ENCODE measurements at places on chromosomes 5 and 9.

GRCh38 chr9:86942281-86943200 is 4.8 kb downstream of the GAS1 start:
- no peak for DNase-seq

DNA sequence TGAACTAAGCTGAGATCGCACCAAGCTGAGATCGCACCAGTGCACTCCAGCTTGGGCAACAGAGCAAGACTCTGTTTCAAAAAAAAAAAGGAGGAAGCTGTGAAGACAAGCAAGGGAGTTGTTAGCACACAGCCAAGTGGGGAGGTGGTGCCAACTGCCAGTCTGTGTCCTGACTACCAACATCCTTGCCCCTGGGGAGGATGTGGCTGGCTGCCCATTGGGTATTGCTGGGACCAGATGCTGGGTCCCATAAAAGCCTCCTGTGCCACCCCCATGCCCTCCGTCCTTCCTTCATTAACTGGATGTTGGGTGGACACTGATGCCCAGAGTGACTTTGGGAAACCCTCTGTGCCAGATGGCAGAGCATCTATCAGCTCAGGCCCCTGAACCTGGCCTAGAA is 157.1 kb upstream of the COL5A1 start:
- DNase-seq = no peak

GRCh38 chr5:142959683-142960657 is 189.8 kb downstream of the ARHGAP26 start:
- no peak for DNase-seq

- peak; percentile 73 for DNase-seq
Measured at GRCh38 chr9:125361837-125362531, 100.4 kb downstream of the GAPVD1 start.

DNA sequence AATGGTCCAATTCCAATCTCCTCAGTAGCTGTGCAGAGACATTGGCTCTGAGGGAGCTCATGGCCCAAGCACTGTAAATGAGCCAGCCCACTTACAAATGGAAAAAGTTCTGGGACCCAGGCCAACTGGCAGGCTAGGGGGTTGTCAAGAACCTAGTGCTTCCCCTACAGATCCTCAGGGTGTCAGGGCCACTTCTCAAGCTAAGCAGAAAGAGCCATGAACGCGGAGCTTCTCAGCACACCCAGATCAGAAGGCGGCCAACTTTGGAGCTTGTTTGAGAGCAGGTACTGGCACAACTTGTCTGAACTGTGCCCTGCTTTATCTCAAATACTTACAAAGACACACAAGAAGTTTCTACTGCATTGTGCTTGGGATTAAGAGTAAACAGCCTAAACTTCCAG is 17.5 kb downstream of the TLE1 start:
- no peak for DNase-seq

DNA sequence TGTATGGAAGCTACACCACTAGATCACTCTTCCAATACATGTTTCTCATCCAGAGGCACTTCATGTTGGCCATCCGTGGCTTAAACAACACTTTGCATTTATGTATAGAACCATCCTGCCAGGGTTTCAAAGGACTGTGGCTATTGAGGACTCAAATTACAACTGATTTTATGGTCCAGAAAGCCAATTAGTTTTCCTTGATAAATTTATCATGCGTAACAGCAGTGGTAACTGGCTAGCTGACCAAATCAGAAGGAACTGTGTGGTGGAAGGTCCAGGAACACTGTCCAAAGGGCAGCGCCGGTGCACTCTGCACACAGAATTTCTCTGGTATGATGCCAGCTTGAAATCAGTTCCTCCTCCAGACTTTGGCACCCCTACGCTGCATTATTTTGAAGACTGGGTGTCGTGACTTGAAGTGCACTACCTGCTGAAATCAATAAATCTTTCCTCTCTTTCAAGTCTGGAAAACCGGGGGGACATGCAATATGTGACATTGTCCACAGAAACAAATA is 69.3 kb upstream of the TMEM252 start:
- DNase-seq = no peak

DNA sequence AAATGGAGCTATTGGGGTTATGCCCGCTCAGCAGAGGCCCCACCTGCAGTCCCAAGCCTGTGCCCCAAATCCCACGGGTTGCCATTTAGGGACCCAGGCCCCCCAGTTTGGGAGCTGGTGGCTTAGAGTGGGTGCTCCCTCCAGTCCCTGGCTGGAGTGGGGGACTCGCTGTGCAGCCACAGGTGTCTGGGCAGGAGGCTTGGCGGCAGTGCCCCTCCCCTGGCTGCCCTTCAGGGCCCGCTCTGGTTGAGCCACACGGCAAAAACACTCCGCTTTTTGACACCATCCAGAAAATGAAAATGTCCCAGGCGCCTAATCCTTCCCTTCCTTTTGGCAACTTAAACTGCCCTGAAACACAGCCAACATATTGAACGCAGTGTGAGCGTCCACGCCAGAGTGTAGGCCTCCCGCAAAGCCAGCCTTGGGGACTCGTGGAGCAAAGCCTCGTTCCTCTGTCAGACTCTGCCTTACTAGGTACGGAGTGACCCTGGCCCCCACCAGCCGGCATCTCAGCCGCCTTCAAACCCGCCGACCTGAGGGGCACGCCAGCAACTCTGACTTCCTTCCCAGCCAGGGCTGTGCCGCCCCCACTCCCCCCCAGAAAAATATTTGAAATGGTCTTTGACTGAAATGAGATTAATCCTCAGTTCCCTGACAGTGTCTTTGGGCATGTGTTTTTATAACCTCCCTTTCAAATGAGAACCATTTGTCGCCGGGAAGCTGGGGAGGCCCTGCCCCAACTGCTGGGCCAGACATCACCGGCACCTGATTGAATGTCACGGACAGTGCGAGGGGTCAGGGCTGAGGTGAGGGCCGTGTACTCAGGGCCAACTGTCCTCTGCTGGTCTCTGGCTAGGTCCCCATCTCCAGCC is 98.5 kb upstream of the LMX1B start:
- no peak for DNase-seq

- no peak for DNase-seq
Measured at GRCh38 chr5:142104491-142104890, 4.1 kb upstream of the NDFIP1 start.

GRCh38 chr5:55037890-55038289 is 13.8 kb downstream of the GZMK start:
- DNase-seq = no peak

DNA sequence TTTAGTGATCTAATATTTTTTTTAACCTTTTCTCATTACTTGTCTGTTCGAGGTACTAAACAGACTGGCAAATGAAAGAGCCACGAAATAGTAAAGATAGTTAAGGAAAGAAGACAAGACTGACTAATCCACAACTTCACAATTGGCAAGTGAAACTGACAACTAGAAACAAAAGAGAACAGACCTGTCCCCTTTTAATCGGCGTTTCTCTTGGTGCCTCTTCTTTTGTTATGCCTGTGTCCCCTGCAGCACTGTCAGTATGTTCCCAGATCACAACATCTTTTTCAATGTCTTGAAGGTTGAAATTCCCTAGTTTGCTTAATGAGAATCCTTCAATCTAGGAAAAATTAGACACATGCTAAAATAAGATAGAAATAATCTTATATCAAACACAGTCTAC is 26.1 kb downstream of the TUT7 start:
- no peak for DNase-seq

DNA sequence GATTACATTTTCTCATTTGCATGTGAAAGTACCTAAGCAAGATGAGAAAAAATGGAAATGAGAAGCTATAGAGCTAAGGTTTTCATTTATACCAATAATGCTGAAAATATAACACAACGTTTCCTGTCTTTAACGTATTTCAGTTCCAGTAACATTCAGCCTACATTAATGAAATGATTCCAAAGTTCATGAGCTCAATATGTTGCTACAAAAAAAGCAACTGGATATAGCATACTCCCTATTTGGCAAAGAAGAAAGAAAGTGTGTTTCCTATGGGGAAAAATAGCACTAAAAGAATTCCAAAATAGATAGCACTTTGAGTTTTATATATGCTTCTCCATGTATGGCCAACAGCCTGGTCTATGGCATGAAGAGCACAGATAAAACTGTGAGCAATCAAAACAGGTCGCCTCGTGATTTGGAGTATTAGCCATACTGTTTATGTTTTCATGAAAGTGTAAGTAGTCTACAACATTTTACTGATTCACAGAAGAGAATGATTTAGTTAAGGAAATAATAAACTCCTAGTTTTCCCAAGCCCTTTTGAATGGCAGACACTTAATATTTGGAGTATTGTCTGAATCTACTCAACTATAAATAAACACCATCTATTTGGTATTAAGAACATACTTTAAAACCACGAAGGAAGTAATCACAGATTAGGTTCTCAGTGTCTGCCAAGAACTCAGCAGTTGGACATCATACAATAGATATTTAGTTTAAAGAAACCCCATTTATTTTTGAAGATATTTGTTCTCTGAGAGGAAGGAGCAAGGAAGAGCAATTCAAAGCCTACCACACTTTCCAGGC is 258.7 kb upstream of the RASA1 start:
- no peak for DNase-seq

DNA sequence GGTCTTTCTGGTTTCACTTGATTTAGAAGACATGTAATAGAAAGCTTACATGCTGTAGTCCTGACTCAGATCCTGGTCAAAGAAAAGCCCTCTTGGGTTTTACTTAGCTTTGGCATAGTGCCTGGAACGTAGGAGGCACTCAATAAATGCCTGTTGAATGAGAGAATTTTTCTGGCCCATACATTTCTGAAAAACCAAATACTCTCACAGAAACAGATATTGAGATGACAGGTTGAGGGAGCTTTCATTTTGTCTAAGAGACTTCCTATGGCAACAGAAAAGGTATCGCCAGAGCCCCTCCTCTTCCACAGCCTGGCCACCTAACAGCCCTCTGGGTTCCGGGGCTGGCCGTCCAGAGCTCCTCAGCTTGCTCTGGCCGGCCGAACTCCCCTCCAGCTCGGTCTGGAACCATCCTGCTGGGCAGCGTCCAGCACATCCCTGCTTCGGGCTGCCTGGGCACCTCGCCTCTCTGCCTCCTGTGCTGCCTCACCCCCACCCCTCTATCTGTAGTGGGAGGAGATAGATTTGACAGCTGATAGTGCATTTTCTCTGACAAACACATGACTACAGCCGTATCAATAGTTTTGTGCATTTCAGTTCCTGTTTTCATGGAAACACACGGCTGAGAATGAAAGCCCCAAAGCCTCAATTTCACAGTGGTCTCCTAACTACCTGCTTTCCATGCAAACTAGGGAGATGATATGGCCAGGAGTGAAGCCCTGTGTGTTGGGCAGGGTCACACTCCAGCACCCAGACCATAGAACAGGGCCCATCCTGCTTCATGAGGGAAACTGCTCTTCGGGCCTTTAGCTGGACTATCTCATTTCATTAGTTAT is 1.1 kb downstream of the IL4 start:
- no peak for DNase-seq

DNA sequence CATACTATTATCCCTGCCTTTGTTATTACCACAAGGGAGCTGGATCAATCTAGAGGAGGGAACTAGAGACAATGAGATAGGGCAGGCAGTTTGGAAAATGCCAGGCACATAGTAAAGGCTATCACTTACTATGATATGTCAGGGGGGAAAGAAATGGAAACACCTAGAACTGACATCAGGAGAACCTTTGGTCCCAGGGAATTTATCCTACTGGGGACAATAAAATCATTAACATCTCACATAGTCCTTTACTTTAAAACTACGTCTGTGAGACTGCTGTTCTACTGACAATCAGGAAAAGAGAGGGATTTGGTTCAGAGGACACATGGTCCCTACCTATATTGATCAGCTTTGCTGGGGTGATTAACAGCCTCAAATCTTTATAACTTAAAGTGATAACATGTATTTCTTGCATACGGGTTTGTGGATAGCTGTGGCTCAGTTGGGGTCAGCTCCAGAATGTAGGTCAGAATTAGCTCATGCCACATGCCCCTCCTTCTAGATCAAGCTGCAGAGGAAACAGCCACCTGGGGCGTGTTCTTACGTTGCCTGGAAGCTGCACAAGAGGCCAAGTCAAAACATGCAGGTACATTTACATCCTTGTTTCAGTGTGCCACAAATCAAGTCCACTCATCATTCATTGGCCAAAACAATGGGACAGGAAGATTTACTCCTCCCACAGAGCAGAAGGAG is 43.9 kb upstream of the ALDOB start:
- DNase-seq = no peak

DNA sequence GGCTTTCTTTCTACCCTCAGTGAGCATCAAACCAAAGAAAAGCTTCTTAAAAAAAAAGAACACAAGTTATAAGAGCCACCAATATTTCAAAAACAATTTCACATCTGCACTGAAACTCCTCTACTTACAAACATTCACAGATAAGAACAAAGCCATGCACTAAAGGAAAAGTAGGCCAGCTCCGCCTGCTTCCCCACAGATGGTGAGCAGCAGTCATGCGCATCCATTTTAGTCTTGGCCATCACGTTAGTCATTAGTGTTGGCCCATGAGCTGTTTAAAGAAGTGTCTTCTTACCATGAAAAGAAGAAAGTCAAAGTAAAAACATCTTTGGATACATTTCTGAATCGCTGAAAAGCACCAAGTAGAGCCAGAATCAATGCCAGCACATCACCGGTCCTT is 40.0 kb upstream of the SMIM23 start:
- no peak for DNase-seq

- DNase-seq = peak; percentile 91
Measured at GRCh38 chr5:151132963-151133362, 24.6 kb downstream of the ANXA6 start.

DNA sequence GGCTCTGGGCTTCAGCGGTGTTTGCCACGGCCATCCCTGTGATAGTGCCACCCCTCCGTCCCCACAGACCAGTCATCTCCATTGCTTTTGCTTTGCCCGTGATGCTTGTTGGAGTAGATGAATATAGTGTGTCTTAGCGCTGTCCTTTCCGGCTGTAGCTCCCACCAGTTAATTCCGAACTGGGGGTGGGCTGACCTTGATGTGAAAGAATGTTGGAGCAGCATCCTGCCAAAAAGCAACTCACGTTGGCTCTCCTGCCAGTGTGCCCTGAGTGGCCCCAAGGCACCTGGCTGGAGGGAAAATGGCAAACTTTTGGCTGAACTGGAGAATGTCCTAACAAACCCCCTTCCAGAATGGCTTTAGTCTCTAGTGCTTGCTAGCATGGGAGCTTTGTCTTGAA is 20.0 kb downstream of the CLTA start:
- DNase-seq = no peak

DNA sequence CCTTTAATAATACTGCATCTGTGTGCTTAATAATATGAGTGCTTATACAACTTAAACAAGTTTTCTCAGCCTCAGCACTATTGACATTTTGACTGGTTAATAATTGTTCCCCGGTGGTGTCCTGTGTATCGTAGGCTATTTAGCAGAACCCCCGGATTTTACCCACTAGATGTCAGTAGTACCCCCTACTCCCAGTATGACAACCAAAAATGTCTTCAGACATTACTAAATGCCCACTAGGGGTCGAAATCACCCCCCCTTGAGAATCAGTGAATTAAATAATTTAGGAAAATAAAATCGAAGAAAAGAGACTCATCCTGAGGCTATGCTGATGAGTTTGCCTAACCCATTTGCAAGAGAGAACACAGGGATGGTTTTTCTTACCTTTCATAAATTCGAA is 166.3 kb downstream of the ATP10B start:
- peak; percentile 32 for DNase-seq

GRCh38 chr5:111063709-111064322 is 7.7 kb upstream of the TSLP start:
- DNase-seq = no peak
